ENCODE measurements at places on chromosomes 1 and 21.
A peak's percentile ranks its signal among the peaks of the same experiment; 100 is the strongest.

- peak; percentile 95 for DNase-seq
These were observed at the start of gene ZBTB48 for GRCh38 chr1:6579374-6580118. TSS of gene ZBTB48 (plus strand) at chr1:6579994. CDS start at chr1:6580610, 616 bp downstream.

DNA sequence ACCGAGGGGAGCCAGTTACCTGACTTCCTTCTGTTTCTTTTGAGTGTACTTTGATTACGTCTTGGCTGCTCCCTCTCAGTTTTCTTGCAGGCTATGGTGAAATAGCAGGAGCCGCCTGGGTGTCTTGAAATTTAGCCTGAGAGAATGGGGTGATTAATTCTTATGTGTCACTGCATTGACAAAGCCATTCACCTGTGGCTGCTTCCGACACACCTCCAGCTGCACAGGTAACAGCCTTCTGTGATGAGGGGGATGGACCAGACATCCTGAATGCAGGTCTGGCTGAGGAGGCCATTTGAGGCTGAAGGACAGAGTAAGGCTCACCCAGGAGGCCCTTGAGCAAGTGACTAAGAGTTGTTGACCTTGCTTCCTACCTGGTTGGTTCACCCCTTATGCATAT, 16.5 kb downstream of the CACNA1E start:
- DNase-seq, result no peak

- DNase-seq, result no peak
These were observed 318.1 kb downstream of the KCNH1 start for GRCh38 chr1:210815641-210816550.

DNA sequence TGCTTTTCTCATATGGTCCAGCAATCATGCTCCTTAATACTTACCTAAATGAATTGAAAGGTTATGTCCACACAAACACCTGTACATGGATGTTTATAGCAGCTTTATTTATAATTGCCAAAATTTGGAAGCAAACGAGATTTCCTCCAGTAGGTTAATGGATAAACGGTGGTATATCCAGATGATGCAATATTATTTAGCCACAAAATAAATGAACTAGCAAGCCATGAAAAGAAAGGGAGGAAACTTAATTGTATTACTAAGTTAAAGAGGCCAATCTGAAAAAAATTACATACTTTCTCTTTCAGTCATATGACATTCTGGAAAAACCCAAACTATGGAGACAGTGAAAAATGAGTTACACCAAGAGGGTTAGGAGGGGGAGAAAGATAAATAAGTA, 76.3 kb upstream of the LRRC7 start:
- DNase-seq, result no peak

DNA sequence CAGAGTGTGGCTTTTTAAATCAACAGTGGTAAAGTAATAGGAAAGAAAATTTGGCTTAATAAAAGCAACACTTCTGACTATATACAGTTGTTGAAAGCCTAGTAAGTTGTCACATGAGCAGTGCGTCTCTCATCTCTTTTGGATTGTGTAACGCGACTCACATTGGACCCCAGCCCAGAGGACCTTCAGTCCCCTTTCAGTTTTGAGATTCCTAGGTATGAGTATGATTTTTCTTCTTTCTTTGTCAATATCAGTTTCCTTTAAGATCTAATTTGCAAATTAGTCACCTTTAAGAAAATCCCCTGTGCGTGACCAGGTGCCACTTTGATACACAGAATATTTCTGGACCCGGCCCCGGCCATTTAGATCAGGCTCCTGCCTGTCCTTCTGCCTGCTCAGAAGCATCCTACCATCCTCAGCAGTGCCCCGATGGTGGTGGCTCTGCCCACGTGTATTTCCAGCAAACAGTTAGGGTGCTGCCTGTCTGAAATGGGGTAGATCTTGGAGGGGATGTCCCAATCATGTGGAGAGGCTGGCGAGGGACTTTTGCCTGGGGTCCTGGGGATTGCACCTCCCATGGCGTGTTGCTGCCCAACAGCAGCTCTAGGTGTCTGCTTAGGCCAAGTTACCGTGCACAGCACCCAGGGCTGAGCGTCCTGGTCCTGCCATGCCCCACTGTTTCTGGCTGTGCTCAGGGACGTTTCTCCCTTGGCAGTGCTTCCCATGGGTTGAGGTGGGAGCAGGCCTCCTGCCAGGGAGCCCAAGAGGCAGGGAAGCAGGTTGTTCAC, 21.1 kb downstream of the SNAP47 start:
- DNase-seq, result no peak

- DNase-seq, result no peak
These were observed 566.1 kb downstream of the PTPRU start for GRCh38 chr1:29802181-29803068.

DNA sequence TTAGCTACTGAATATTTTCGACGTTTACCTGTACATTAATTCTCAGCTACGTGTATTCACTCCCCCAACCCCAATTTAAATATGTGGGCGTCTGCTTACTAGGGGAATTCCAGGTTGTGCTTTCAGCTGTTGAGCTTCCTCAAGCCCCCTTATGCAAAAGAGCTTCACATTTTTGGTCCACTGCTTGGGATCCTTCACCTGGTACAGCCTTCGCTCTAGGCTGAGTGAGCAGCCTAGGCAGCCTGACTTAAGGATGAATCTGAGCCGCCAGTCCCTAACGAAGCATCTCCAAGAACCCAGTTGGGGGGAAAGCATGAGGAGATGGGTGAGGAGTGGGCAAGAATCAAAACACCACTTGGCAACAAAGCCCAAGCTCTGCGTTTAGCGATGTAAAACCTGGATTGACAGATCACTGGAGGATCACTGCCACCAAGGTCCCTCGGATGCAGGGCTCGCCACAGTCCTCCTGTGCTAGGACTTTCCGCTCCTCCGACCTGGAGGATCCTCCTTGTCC, 674 bp downstream of the BCL10 start:
- no peak for DNase-seq

DNA sequence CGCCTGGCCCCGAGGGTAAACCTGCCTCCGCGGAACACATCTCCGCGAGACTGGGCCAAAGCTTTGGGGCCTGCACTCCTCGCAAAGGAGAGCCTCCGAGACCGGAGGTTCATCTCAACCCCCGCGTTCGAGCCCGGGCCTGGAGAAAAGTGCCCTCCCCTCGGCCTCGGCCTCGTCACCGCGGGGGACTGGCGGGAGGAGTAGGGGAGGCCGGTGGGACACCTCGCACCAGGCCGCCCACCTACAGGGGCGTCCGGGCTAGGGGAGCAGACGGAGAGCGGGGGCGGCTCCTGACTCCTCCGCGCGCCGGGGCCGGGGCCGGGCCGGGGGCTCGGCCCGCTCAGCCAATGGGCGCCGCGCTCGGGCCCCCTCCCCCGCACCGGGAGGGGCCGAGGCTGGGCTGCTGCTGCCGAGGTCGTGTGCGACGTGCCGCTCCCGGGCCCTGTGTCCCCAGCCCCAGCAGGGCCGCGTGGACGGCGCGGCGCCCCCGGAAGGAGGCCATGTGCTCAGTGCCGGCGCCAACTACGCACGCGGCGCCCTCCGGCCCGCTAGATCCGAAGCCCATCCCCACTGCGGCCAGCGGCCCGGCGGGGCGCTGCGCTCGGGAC, 684 bp downstream of the SLC2A1 start:
- DNase-seq, result no peak

- no peak for DNase-seq
These were observed 56.0 kb upstream of the RAP1A start for GRCh38 chr1:111563619-111564018.

GRCh38 chr1:43651188-43651587, 1.2 kb downstream of the KDM4A start:
- no peak for DNase-seq

GRCh38 chr1:54105736-54106269, 47.0 kb downstream of the CDCP2 start:
- no peak for DNase-seq

DNA sequence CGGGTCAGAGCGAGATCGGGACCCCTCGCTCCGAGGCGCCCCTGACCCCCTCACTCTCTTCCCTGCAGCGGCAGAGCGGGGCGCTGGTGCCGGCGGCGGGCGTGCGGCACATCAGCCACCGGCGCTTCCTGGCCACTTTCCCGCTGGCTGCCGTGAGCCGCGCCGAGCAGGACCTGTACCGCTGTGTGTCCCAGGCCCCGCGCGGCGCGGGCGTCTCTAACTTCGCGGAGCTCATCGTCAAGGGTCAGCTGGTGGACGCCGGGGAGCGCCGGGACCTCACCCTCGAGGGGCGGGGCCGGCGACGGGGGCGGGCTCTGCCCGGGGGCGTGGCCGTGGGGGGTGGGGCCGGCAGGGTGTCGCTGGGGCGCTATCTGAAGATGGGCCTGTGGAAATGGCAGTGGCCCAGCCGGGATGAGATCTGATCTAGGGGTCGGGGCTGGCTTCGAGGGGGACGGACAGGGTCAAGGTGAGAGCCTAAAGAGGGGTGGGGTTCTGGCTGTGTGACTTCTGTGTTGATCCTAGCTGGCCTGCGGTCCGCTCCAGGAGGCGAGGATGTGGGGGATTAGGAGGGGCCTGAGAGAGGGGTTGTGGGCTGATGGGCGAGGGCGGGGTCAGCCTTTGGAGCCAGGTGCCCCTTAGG, 23.6 kb downstream of the PTPRU start:
- no peak for DNase-seq

- DNase-seq, result no peak
These were observed 5.9 kb upstream of the PAFAH2 start for GRCh38 chr1:26003756-26004155.

- DNase-seq, result no peak
These were observed 175.4 kb downstream of the HS2ST1 start for GRCh38 chr1:87089823-87090222.

DNA sequence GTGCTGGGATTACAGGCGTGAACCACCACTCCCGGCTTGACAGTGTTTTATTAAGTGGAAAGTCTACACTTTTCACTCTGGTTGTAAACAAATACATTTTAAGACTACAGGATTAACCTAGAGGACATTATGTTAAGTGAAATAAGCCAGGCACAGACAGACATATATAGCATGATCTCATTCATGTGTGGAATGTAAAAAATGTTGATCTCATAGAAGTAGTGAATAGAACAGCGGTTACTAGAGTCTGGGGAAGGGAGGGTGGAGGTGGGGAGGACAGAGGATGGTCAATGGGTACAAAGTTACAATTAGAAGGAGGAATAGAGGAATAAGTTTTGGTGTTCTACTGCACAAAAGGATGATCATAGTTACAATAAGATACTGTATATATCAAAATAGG, 16.9 kb downstream of the CTH start:
- DNase-seq, result no peak

GRCh38 chr1:218274511-218274910, 10.6 kb upstream of the RRP15 start:
- DNase-seq, result no peak

- DNase-seq, result no peak
These were observed 21.6 kb upstream of the TRIM17 start for GRCh38 chr1:228438266-228438665.

DNA sequence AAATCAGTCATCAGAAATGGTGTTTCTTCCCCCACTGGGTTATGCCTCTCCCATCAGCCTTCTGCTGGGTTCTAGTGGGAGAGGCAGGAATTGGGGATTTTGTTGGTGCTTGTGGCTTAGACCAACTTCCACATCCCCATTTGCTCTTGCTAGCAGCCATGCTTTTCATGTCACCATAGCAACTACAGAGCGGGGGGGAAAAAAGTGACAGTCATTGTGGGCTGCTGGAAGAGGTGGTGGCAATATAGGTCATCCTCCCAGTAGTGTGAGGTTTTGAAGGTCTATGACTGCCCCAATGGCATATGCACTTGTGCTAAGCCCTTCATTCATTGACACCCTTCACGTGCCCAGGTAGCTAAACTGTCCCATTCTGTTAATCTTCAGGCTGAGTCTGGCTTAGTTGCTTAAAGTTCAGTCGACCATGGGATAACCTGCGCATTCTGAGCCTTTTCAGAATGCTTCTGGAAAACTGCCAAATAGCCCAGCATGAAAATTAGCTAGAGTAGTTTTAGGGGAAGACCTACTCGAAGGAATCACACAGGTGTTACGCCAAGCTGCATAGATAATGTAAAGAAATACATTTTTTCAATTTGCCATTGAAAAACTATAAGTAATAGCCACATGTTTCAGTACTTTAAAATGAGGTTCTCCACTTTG, 53.7 kb upstream of the ZNF326 start:
- no peak for DNase-seq

GRCh38 chr1:89023026-89023425, 360 bp upstream of the GBP3 start:
- DNase-seq, result no peak

- DNase-seq, result peak; percentile 39
These were observed at the start of gene RALGPS2 for GRCh38 chr1:178724728-178725465. TSS of gene RALGPS2 (plus strand) at chr1:178725244. CDS start at chr1:178776765, 51,521 bp downstream.

DNA sequence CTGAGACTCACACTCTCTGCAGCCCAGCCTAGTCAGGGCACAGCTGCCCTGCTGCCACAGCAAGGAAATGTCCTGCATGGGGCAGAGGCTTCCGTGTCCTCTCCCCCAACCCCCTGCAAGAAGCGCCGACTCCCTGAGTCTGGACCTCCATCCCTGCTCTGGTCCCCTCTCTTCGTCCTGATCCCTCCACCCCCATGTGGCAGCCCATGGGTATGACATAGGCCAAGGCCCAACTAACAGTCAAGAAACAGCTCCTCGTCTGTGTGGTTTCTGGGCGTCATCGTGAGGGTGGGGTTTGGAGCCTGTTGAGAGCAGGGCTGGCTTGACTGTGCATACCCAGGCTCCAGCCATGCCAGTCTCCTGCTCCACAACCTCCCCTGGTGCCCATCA, 19.5 kb downstream of the FAAH start:
- no peak for DNase-seq

- no peak for DNase-seq
These were observed 75.7 kb upstream of the KIAA1614 start for GRCh38 chr1:180837020-180837419.

DNA sequence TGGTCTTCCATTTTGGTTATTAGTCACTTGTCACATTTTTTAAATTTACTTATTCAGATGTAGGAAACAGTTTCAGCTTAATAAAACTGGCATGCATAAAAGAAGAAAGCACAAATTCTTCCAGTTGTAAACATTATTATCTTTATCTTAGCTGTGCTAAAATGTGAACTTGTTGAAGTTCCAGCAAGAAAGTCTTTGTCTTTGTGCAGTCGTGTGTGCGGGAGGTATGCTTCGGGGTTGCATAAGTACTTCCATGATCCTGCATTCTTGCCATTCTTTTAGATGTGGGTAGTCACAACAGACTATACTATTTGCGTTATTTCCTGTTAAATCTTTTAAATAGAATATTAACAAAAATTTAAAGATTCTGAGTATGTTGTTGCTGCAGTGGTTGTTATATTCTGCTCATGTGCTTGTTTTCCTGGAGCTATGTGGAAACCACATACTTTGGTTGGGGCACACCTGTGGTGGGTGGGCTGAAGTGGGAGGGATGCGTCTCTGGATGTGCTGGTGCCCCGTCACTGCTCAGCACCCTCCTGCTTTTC, 49.9 kb downstream of the CBS start:
- DNase-seq, result no peak

DNA sequence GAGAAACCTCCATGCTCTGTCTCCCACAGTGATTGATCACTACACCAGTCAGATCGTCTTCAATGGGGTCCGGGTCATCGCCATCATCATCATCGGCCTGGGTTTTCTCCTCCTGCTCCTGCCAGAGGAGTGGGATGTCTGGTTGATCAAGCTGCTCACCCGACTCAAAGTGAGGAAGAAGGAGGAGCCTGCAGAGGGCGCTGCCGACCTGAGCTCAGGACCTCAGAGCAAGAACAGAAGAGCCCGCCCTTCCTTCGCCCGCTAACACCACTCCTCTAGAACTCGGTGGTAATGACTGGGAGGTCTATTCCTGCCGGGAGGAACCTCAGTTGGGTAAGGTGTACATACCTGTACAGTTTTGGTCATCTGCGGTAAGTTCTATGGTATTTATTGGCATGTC, 50.3 kb upstream of the COA6 start:
- no peak for DNase-seq

GRCh38 chr1:100360790-100361510, 8.6 kb downstream of the CDC14A start:
- no peak for DNase-seq

Measured in stimulated activated CD8-positive, alpha-beta memory T cell treated with anti-CD3 and anti-CD28 coated beads, Interleukin-12 subunit alpha, Interleukin-12 subunit beta, amount 100 ng/mL, for 1 hour (primary cell).